ENCODE measurements at places on chromosomes 7 and 10. TPM values are rescaled to one million over a fixed set of nuclear protein-coding genes. Genes with fewer than 3 reads are reported as not detected.

Gene PDE6C
- total RNA-seq = not detected

DNA sequence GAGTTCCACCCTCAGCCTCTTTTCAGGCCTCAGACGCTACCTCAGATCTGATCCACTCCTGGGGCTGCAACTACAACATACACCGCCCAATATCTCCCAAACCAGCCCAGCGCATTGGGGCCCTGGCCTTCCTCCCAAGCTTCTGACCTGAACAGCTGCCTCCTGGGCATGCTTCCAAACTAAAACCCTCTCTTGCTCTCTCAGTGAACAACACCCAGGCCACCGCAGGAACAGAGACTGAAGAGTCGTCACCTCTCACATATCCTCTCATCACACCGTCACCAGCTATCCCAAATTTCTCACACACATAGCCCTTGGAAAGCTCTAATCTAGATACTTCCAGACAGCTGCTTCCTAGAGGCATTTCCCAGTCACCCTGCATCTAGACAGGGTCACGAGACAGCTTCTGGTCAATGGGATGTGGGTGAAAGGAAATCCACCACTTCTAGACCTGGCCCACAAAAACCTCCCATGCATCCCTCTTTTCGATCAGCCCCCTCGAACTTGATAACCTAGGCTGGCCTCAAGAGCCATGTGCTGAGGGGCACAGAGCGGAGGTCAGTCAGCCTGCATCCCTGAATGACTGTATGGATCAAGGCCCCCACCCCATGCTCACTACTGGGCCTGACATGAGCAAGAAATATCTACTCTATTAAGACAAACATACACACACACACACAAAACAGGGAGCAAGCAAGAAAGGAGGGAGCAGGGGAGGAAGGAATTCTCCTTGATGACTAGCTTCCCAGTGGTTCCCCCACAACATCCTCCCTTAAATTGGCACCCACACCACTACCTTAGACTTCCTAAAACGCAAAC, 1.8 kb downstream of the PARP12 start:
- peak; percentile 55 for DNase-seq

DNA sequence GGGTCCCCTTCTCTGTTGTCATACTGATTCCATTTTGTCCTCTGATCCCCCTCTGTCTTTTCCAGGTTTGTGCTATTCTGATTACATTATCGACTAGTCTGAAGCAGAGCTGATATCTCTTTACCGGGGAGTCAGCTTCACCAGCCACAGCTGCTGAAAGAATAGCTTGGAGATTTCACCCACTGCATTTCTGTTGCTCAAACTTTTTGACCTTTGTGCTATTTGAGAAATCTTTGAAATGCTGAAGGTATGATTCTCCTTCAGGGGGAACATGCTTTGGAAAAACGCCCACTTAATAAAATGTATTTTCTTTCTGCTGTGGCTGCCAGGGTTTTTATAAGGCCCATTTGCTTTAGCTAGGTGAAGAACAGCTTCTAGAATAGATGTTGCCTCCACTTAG, 197.8 kb upstream of the TCF7L2 start:
- DNase-seq = no peak

DNA sequence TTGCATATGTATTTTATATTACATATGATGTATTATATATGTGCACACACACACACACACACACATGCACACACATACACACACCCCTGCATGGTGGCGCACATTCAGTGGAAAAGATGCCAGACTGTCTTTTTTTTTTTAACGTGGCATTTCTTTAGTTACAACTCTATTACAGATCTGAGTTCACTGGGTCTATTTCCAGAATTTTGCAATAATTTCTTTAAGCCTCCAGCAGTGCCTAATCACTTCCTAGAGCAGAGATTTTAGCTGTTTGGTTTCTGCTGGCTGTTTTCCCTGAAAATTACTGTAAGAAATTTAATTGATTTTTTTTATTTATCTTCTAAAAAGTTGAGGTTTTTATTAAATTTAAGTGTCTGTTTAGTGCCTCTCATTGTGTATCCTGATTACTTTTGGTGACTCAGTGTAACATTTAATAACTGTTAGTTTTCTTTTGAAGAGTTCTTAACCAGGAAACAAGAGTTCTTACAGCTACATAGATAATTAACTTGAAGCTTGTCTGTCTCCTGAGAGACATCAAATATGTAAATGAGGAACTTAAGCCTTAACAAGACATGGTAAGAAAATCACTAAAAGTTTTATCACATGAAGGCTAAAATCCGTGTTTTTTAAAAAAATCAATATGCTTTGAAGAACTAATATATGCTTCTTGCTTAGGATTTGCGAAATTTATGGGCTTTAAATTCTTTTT, 232.0 kb downstream of the MDFIC start:
- no peak for DNase-seq

Gene MLXIPL
- 4.6 TPM for total RNA-seq

- DNase-seq = no peak
Measured at GRCh38 chr10:18334116-18334867, 194.1 kb downstream of the CACNB2 start.

DNA sequence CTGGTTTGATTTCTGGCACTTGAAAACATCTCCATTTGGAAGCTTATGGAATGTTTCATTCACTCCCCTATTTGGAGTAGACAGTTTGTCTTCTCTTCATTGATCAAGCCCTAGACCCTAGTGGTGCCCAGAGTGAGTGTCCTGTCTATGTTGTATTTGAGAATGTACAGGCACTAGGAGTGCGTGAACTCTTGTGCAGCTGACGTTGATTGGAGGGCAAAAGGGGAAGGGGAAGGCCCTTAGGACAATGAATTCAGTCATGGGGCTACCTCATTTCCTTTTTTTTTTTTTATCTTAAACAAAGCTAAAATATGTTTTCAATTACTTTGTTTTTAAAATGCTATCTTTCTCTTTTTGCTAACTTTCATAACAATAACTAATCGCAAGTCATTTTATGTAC, 66.5 kb downstream of the ADD3 start:
- no peak for DNase-seq

DNA sequence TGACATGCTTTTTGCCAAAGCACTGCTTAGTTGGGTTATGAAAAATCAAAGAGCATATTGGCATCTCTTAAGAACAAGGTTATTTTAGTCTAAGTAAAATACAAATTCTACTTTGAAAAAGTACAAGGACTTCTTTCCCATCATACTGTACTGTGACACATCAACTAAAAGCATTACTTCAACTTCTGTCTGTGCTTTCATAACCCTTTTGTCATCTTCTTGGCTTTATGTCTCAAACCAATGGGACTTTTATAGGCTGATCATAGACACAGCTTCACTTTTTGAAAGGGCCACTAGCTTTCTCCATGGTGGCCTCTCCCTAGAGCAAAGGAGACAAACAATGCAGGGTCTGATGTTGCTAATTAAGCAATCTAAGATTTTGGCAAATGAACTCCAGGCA, 188.9 kb upstream of the CSTF2T start:
- no peak for DNase-seq

DNA sequence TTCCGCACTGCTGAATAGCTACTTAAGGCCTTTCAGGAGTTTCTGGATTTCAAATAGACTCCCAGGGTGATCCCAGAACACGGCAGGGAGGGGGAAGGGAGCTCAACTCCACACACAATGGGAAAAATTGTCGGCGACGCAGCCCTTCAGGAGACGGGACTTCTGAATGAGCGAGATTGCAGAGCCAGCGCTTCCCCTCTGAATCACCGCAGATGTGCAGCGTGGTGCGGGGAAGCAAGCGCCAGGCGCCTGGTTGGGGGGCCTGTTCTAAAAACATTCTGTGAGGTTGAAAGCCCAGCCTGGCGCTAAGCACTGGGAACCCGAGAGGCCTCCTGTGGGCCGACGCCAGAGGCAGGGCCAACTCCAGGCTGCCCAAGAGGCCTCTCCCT, 163.3 kb downstream of the MAD1L1 start:
- no peak for DNase-seq

Gene FAM3C
- 64.1 TPM for total RNA-seq

DNA sequence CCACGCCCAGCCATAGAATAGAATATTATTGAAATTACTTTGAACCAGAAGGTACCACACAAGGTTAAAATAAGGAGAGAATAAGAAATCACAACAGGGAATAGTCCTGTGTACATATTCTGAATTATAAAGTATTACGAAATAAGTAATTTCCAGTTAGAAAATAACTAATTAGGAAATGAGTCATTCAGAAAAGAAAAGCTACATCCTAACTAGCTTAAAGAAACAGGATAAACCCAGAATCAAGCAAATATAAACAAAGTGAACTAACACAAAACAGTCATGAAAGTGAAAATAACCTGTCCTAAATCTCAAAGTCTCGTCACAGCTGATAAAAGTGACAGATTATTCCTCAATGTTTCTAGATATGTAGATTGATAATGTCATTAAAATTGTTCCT, 74.8 kb upstream of the NEBL start:
- no peak for DNase-seq

DNA sequence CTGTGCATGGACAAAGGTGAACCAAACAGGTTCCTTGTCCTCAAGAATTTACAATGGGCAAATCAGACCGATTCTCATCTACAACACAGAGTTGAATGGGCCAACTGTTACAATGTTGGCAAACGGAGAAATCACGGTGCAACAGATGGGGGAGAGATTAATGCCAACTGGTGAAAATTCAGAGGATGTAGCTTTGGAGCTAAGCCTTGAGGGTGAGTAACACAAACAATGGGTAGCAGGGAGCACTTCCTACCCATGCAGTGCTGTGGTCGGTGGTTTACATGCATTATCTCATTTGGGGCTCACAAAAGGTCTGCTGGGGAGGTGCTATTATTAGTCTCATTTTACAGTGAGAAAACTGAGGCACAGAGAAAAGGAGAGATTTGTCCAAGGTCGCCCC, 902 bp upstream of the NFE2L3 start:
- no peak for DNase-seq

Gene CREB5
- total RNA-seq = 10.6 TPM

DNA sequence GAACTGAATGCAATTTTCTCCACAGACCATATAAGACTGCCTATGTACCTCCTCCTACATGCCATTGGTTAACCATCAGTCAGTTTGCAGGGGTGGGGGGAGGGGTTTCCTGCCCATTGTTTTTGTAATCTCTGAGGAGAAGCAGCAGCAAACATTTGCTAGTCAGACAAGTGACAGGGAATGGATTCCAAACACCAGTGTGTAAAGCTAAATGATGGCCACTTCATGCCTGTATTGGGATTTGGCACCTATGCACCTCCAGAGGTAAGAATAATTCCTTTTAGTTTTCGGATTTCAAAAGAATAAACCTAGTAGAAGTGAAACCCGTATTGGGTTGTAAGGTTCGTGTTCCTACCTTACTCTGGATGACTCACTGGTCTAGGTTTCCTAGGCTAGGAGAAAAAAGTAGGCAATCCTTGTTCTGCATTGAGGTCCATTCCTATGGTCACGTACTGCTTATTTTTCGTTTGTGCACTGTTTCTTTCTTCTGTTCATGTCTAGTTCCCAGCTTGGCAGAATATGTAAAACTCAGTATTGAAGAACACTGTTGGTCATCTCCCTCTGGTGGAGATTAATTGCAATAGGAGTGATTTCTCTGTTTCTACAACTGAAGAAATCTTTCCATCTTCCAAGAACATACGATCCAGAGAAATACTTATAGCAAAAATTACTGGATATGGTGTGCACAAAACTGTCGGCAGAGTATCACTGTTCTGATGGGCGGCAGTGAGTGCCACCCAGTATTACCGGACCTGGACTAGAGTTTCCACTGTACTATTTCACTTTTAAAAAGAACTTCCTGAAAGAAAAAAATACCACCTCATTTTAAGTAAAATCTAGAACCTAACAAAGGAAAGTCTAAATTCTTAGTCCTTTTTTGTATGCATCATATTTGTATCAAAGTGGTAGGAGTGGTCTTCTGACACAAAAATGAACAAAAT, at the start of gene AKR1C3:
AKR1C3 (plus strand) TSS at position 150 of the 941 bp plus-strand sequence; CDS start at position 181, 31 bp downstream.
- no peak for DNase-seq

DNA sequence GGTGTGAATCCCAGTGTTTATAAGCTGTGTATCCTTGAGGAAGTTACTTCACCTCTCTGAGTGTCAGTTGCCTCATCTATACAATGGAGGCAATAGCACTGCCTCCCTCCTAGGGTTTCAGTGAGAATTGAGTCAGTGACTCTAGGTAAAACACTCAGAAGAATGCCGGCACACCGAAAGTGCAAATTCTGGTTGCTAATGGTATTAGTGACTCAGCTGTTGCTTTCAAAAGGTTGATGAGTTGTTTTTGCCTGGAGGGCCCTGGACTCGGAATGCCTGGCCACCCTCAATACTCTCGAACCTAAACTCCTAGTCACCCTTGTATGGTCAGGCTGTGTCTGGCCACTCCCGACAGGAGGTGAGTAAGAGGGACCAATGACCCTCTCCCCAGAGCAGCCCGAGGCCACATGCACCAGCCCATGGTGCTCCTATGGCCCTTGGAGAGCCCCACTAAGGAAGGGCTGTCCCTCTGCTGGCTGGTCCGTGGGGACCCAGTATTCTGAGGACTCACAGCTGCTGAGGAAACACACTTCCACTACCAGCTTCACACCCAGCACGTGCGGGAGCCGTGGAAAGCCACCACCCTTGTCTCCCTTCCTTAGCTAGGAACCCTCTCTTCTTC, 60.2 kb downstream of the CALML3 start:
- no peak for DNase-seq

DNA sequence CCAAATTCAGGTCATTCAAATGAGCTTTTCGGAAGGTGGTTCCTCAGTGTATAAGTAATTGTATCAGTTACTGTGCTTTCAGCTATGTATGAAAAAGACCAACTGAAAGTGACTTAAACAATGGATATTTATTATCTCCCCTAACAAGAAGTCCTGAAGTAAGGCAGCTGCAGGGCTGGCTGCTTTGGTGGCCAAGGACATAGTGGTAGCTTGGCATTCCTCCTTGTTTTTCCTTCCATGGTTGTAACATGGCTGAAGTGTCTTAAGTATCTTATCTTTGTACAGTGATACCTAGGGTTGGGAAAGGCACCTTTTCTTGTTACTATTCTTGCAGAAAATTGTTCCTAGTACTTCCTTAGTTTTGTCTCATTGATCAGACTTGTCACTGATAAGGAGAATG, 21.4 kb downstream of the EXOC4 start:
- no peak for DNase-seq

- DNase-seq = no peak
Measured at GRCh38 chr7:29647020-29647654, 83.5 kb downstream of the PRR15 start.

DNA sequence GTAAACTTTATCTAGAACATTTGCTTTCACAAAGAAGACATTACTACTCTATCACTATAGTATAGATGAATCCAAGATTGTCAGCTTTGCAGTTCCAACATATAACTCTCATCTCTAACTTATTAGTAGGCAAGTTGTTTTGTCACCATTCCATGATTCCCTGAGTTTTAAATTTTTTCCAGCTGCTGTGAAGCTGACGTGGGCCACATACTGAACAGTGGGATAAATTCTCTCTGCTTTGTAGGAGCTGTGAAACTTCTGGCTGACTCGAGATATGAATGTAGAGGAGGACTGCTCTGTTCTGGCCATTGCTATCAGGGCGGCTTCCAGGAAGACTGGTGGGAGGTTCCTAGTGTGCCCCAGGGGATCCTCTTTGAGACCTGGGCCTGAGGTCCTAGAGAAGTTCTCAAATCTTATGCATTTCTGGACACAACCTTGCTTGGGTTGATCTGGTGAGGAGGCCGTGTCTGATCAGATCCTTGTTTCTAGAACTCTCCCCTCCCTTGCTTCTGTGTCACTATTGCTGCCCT, 58.0 kb downstream of the LSMEM1 start:
- DNase-seq = no peak

Data from ureter (tissue), 1 donor.